Kidney (tissue), 22 donors: ENCODE measurements at places on chromosomes 7 and 10. TPM values are rescaled to one million over a fixed set of nuclear protein-coding genes. Genes with fewer than 3 reads are reported as not detected.

RAB18 gene
- 113 TPM for total RNA-seq

GPRIN2 gene
- total RNA-seq: 12.6 TPM

- no peak for DNase-seq
Measured at GRCh38 chr10:127600479-127600878, 51.4 kb downstream of the NPS start.

DNA sequence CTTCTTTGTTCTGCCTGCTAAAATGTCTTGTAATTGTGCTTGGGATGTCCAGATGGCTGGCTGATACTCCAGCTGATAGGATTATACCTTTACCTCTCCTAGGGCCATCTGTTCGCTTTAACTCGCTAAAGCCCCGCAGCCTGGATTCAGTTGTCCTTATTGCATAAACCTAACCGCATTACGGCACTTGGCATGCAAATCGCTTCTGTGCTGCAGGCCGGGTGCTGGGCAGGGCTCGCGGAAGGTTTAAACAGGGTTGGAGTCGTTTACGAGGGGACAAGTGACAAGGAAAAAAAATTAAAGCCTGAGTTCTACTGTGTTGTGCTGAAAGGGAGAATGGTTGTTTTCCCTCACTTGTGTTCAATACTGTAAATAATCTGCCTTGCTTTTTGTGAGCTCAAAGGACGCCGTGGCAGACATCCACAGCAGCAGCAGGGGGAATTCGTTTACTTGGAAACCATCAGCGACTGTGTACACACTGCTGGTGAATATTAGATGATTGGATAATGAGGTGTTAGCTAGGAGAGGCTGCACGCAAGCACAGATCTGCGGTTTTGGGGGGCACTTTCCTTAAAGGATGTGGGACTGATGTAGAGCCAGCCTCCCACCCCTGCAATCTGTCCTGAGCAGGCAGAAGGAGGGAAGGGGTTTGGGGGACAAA is 93.0 kb downstream of the EBF3 start:
- no peak for DNase-seq
